GM23338 (cell line): ENCODE measurements at places on chromosomes 12 and 14. TPM values are rescaled to one million over a fixed set of nuclear protein-coding genes. Genes with fewer than 3 reads are reported as not detected.

- no peak for DNase-seq
- H3K27ac ChIP-seq, result no peak overlapping the region
- H3K4me3 ChIP-seq, result no peak overlapping the region
- H3K27me3 ChIP-seq, result no peaks in the 10 kb centered on the region
- no peaks in the 10 kb centered on the region for H3K4me1 ChIP-seq
These were observed 651.3 kb upstream of the MIS18BP1 start for GRCh38 chr14:45904314-45904713.

DNA sequence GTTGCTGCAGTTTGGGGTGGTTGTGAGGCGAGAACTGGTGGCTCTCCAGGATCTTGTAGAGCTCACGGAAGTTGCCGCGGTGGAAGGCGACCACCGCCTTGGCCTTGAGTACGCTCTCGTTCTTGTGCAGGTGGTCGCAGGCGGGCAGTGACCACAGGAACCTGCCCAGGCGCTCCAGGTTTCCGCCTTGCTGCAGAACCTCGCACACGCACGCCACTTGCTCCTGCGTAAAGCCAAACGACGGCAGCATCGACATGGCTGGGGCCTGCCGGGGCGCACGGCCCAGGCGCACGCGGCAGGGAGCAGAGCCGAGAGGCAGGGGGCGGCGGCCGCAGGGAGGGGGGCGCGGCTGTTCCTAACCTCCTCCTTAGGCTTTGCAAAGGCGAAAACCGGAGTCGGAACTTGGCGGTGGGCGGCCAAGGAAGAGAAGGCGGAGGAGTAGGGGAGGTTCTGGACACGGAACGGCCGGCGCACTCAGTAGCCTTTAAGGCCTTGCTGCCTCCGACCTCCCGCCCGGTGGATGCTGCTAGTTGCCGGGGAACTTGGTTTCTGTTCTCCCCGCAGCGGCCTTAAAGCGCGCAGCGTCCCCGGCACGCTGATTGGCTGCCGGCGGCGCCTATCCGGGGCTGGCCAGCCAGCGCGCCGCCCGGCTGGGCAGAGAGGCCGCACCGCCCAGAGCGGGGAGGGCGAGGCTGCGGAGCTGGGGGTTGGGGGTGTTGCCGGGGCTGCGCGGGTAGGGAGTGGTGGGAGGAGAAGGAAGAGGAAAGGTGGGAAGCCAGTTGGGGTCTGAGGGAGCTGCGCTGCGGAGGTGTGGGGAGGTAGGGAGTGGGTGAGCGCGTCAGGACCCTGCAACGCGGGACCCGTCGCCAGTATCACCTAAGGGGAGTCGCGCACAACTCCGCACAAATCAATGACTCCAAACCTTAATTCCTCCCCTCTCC lies at the start of gene SIX1:
TSS of gene SIX1 (minus strand) at position 544 of the 941 bp plus-strand sequence. CDS start at position 256, 288 bp downstream.
- no peak within 1 kb of the TSS for H3K27ac ChIP-seq
- H3K36me3 ChIP-seq, result no peaks in the 10 kb centered on the region
- peak within 1 kb of the TSS; percentile 64 for H3K4me3 ChIP-seq
- peaks cover 84% of the 10 kb centered on the region for H3K4me1 ChIP-seq
- H3K27me3 ChIP-seq, result peaks cover 100% of the 10 kb centered on the region

DNA sequence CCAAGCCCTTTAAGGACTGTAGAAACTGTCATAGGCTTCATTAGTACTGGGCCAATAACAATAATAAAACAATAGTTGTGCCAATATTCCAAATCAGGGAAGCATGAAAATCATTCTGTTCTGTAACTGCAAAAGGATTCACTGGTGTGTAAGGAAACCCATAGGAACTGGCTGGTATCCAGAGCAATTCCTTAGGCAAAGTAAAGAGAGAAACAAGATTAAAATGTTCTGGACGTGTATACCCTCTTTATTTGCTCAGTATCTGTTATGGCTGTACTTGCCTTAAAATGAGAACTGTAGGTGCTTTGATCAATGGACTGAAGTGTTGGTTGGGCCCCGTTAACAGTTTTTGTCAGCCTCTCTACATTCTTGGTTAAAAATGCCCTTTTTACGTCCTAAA lies 72.4 kb upstream of the STAC3 start:
- no peak overlapping the region for H3K4me3 ChIP-seq
- H3K4me1 ChIP-seq, result no peaks in the 10 kb centered on the region
- no peaks in the 10 kb centered on the region for H3K36me3 ChIP-seq
- H3K27me3 ChIP-seq, result no peaks in the 10 kb centered on the region
- no peak for DNase-seq
- no peak overlapping the region for H3K27ac ChIP-seq

DNA sequence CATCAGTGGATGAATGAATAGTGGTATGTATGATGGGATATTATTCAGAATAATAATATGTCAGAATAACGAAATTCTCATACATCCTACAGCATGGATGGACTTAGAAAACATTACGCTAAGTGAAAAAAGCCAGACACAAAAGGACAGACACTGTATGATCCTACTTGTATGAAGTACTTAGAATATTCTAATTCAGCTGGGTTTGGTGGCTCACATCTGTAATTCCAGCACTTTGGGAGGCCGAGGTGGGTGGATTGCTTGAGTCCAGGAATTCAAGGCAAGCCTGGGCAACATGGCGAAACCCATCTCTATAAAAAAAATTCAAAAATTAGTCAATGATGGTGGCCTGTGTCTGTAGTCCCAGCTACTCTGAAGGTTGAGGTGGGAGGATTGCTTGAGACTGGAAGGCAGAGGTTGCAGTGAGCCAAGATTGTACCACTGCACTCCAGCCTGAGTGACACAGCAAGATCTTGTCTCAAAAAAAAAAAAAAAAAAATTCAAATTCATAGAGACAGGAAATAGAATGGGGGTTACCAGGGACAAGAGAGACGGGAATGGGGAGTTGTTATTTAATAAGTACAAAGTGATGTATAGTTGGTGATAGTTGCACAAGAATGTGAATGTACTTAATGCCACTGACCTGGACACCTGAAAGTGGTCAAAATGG lies 132.3 kb downstream of the CHST11 start:
- no peak for DNase-seq
- H3K4me1 ChIP-seq, result 0 out of 2 replicates have a peak, but pooled peaks cover 3% of the 10 kb centered on the region

DNA sequence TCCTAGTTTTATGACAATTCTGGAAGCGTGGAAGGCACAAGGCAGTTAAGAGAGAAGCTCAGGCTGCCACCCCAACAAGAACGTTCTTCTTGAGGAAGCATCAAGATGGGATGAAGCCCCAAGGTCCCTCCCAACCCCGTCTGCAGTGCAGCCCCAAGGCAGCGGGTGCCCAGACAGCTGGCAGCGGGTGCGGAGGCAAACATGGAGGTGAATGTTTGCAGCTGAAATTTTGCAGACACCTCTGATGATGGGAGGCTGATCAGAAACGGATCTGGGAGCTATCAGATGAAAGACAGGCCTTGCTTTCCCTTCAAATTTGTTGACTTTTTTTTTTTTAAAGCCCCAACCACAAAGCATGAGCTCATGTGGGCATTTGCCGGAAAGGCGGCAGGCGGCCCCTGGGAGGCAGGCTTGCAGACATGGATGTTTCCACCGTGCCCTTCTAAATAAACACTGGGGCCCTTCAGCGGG lies 230.7 kb upstream of the RTL1 start:
- DNase-seq, result no peak
- H3K36me3 ChIP-seq, result no peaks in the 10 kb centered on the region
- no peaks in the 10 kb centered on the region for H3K4me1 ChIP-seq
- no peak overlapping the region for H3K4me3 ChIP-seq
- H3K27me3 ChIP-seq, result no peaks in the 10 kb centered on the region

- H3K27ac ChIP-seq, result no peak overlapping the region
- no peak overlapping the region for H3K4me3 ChIP-seq
These were observed 118.9 kb upstream of the PTPRB start for GRCh38 chr12:70756118-70756517.

- no peaks in the 10 kb centered on the region for H3K36me3 ChIP-seq
- no peak overlapping the region for H3K27ac ChIP-seq
- H3K4me3 ChIP-seq, result no peak overlapping the region
- H3K27me3 ChIP-seq, result no peaks in the 10 kb centered on the region
- no peak for DNase-seq
These were observed 49.4 kb downstream of the DYRK2 start for GRCh38 chr12:67697967-67698366.

DNA sequence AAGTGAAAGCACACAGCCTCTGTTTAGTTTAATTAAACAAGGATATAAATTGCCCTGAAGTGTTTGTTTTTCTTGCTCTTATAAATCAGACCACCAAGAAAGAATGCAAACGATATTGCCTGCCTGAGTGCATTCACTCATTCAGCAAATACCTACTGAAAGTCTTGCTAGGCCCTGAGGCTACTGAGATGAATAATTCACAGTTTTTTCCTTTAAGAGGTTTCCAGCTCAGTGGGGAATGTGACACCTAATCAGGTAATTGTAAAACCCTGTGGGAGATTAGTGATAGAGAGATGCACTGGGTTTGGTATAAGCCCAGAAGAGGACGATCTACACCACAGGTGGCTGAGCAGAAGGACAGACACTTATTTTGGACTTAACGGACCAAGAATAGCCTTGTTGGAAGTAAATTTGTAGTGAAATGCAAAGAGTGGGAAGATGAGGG lies 151.4 kb downstream of the SLC35F4 start:
- H3K4me3 ChIP-seq, result peak overlapping the region; percentile 9; the same call in 1 of the 2 replicates
- no peaks in the 10 kb centered on the region for H3K27me3 ChIP-seq
- peak overlapping the region; percentile 78 for H3K27ac ChIP-seq
- H3K4me1 ChIP-seq, result peaks cover 36% of the 10 kb centered on the region
- H3K36me3 ChIP-seq, result no peaks in the 10 kb centered on the region; the same call in none of the 2 replicates
- peak; percentile 80 for DNase-seq

DNA sequence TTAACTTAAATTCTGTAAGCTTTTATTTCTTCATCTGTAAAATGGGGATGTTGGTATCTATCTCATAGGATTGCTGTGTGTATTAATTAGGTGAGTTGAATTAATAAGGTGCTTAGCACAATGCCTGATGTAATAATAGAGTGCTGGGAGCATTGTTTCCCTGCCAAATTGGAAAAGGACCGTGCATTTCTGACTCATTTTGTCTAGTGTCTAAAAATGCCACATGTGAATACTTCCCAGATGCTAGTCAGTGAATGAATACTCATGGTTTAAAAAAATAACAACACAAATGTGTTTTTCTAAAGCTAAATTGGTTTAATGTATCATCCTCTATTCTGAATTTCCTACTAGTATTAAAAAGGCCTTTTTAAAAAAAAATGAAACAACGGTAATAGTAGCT lies 45.4 kb upstream of the NEDD1 start:
- H3K4me1 ChIP-seq, result peaks cover 10% of the 10 kb centered on the region; the same call in 1 of the 2 replicates
- H3K27me3 ChIP-seq, result no peaks in the 10 kb centered on the region
- H3K4me3 ChIP-seq, result no peak overlapping the region
- no peak overlapping the region for H3K27ac ChIP-seq
- no peaks in the 10 kb centered on the region for H3K36me3 ChIP-seq
- no peak for DNase-seq

DNA sequence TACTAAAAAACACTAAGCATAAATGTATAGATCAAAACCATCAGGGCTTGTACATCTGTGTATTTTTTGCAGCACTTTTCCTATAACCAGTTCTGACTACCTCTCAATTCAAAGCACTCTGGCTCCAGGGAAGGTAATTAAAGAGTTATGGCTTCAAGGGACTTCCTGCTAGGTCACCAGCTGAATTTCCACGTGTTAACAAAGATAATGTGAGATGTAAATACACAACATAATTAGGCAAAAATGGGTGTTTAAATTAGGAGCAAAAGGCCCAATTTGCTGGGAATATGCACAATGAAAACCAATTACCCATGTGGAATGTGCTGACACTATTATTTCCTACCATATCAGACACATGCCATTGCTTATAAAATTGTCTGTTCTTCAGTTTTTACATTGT lies 513.4 kb upstream of the FLRT2 start:
- no peaks in the 10 kb centered on the region for H3K36me3 ChIP-seq
- no peak overlapping the region for H3K4me3 ChIP-seq
- no peaks in the 10 kb centered on the region for H3K4me1 ChIP-seq

DNA sequence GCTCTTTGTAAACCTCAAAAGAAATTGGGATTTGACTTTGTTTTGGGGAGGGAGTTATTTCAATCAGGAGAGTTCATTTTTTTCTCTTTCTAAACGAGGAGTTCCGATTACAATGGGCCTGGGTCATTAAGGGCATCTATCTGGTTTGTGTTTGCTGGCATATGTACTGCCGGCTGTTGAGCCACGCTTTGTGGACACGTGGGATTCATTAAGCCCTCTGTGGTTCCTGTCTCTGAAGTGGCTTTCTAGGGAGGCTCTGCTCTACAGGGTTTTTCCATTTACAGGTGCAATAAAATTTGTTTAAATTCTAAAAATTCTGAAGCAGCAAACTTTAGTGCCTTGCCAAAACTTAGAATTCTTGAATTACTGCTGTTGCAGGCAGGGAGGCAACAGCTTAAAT lies 57.9 kb downstream of the GNS start:
- H3K4me3 ChIP-seq, result no peak overlapping the region
- H3K27me3 ChIP-seq, result no peaks in the 10 kb centered on the region
- H3K36me3 ChIP-seq, result no peaks in the 10 kb centered on the region

- no peaks in the 10 kb centered on the region for H3K4me1 ChIP-seq
- no peaks in the 10 kb centered on the region for H3K36me3 ChIP-seq
- no peak overlapping the region for H3K27ac ChIP-seq
- no peak overlapping the region for H3K4me3 ChIP-seq
- no peaks in the 10 kb centered on the region for H3K27me3 ChIP-seq
These were observed 166.0 kb downstream of the FSCB start for GRCh38 chr14:44341116-44341515.

Gene OVCH1
- total RNA-seq, result not detected in 2 replicates

Gene TAS2R9
- total RNA-seq, result 0.19 TPM in 1 of 2 replicates, not detected in the other

Gene KRT78
- not detected in 2 replicates for total RNA-seq

Gene MIA2
- total RNA-seq, result 8.5 and 10.9 TPM in 2 replicates

Gene NGB
- 0.27 and 1.0 TPM in 2 replicates for total RNA-seq

Gene TSPAN11
- total RNA-seq, result 3.6 and 6.0 TPM in 2 replicates

Gene GALNT9
- 2.5 TPM in 2 replicates for total RNA-seq
